Left renal cortex interstitium (tissue), 4 donors: ENCODE measurements at places on chromosomes 1 and 21. TPM values are rescaled to one million over a fixed set of nuclear protein-coding genes. Genes with fewer than 3 reads are reported as not detected.

Gene FCRL4
- not detected for polyA plus RNA-seq

Gene AKR7A3
- polyA plus RNA-seq = 3.3 TPM

Gene EPS8L3
- 0.37 TPM for polyA plus RNA-seq

Gene DENND2D
- polyA plus RNA-seq = 20.0 TPM

Gene CD1B
- polyA plus RNA-seq = not detected

Gene LCE1C
- polyA plus RNA-seq = not detected

Gene KCNA3
- 0.14 TPM for polyA plus RNA-seq
